ENCODE measurements at places on chromosomes 1 and 21.

DNA sequence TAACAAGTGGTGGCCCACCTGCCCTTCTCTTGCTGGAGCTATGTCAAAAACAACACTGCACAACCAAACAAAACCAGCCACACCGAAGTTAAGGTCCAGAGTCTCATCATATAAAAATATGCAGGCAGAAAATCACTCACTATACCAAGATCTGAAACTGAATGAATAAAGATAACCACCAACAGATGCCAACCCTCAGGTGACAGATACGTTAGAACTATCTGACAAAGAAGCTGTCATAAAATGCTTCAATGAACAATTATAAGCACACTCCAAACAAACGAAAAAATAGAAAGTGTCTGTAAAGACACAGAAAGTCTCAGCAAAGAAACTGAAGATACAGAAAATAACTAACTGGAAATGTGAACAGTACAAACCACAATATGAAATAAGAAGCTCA lies 14.0 kb downstream of the ZNF496 start:
- no peak for DNase-seq

DNA sequence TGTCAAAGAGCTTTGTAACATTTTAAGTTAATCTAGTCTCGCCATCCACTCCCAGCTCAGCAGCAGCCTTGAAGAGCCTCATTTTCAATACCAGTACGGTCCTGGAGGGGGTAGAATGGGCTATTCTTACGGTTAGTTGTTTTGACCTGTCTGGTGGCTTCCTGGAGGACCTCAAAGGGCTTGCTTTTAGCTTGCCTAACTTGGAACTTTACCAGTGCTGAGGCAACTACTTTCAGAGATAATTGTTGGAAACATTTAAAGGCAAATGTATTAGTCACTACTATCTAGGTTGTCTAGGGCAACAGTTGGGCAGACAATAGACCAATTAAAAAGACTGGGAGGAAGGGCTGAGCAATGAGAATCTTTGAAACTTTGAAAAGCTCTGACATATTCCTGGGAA lies 56.0 kb downstream of the TTLL7 start:
- DNase-seq, result no peak

DNA sequence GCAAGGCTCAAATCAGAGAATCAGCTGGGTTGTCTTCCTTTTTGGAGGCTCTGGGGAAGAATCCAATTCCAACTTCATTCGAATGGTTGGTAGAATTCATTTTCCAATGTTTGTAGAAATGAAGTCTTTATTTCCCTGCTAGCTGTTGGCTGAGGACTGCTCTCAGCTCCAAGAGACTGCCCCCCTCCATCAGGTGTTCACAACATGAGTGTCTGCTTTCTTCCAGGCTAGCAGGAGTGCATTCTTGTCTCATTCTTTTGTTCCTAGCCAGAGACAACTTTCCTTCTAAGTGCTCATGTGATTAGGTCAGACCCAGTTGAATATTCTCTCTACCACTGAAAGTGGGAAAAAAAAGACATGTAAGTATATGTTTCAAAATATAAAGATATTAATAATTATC lies 95.2 kb downstream of the HLX start:
- DNase-seq, result no peak

DNA sequence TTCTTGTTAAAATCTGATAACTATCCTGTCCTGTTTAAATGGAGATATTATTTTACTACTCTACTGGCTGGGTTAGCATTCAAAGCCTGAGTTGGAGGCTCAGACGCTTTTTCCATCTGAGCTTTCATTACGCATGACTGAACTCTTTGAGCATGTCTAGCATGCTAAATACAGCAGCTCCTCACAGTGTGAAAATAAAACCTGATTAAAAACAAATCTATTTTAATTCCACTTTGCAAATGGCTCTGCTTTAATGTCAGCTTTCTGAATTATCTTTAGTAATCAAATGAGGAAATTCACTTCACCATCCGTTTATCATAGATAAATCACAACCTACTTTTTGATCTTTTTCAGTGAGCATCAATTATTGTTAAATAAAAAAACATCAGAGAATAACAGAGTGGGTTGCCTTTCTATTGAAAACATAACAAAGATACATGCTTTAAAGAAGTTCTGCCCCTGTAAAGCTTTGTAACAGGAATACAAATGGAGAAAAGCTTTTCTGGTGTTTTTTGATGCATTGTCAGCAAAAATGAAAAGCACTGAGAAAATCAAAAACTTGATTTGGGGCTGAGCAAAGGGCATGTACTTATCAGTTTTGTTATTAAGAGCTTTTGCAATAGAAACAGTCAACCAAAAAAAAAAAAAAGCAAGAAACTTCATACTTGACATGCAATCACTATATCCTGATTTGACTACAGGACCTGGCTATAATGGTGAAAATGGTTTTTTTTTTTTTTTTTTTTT lies 3.5 kb upstream of the SPEN start:
- DNase-seq, result no peak

- DNase-seq, result no peak
Measured at GRCh38 chr1:65531972-65532570, 111.6 kb downstream of the LEPR start.

DNA sequence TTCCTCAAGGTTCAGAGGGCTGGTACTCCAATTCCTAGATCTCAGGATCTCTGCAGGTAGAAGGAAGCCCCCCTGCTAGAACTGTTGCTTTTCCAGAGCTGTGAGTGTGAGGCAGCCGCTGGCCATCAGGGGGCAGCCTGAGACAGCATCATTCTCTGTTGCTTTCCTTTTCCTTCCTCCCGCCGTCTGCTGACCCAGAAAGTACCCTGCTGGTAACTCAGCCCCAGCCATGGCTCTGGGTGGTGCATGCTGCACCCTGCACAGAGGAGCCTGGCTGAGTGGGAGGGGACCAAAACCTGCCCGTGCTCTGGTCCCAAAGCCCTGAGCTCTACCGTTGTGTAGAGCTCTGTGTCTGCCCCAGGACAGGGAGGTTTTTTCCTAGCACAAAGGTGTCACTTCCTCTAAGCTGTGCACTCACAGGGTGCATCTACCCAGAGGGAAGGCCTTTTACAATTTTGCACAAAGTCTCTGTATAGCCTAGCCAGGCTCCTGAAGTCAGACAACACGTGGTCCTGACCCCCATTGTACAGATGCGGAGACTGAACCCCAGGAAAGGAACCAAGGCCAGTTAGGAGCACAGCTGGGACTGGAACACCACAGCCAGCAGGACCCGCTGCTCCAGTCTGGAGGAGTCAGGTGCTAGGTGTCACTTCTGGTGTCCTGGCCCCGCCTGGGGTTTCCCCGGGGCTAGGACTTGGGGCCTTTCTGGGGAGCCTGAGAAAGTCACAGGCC lies 5.6 kb upstream of the FAM131C start:
- DNase-seq, result peak; percentile 57

Data from stimulated activated CD4-positive, alpha-beta T cell treated with anti-CD3 and anti-CD28 coated beads, Interleukin-1b, Interleukin-23, amount 100 ng/mL, for 24 hours (primary cell).